ENCODE measurements at places on chromosomes 2 and 18.

- DNase-seq = no peak
Observed at GRCh38 chr18:11322716-11323115, 173.3 kb upstream of the PIEZO2 start.

DNA sequence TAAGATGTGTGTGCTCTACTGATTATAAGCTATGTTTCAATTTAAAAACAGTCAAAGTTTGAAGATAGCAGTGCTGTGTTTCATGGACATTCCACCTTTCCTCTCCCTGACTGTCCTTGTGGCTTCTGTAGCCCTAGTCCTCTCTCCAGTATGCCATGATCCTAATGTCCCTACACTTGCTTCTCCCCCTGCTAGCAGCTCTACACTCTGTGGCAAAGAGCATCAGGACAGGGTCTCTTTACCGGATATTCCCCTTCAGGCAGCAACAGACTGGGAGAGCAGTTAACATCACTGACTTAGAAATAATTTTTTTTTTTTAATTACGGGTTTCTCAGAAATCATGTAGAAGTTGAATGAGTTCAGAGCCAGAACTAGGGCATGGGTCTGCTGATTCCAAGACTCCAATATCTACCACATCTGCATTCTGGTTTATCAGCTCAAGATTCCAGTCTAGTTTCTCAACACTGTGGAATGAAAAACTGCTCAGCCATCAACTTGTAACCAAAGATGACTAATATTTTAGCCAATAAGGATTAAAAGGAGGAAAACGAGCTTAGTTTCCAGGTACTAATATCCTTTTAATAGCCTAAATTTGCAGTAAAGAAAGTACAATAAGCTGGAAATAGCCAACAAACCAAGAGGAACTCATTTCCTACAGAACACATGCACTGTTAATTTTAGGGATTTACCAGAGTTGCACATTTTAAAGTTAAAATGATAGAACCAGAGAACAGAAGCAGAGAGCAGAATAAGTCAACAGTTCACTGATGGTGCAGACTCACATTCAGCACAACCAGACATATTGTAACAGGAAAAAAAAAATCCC is 45.2 kb downstream of the TMEM131 start:
- DNase-seq = peak; percentile 56

GRCh38 chr2:222797261-222797660 is 63.6 kb upstream of the ACSL3 start:
- DNase-seq = peak; percentile 23

- DNase-seq = no peak
Observed at GRCh38 chr2:163345795-163346573, 389.8 kb downstream of the FIGN start.

- no peak for DNase-seq
Observed at GRCh38 chr18:63917817-63918216, 10.1 kb downstream of the SERPINB10 start.

DNA sequence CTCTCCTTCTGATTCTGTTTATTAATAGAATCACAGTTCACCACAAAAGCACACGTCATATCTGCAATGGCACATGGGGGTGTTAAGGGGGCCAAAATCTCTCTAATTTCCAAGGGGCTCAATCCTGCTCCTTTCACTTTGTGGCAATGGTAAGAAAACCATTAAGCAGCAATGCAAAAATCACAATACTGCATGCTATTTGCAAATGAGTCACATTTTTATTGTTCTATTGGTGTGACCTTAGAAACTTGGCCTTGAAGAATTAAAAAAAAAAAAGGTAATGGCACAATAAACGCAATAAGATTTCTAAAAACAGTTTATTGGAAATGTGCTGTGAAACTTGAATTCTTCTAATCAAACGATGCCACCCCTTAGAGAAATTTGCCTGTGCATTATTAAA is 251.5 kb downstream of the ZNF521 start:
- no peak for DNase-seq

DNA sequence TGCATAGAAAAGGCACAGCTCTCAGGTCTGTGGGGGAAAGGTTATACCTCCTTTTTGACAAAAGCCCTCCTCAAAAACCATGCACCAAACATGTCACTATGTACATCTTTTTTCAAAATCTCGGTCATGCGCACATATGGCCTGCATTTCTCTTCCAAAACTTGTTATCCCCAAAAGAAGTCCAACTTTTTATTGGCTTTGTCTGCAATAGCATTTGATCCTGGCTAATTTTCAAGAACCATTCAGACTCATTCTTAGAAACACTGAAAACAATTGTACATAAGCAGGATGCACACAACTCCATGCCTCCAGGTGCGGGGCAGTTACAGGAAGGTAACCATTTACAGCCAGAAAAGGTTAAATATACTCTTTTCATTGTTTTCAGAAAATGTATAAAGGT is 21.9 kb downstream of the SERTAD2 start:
- no peak for DNase-seq

- no peak for DNase-seq
Observed at GRCh38 chr2:195164930-195165329, 492.1 kb upstream of the SLC39A10 start.

GRCh38 chr18:57885931-57886330 is 82.8 kb upstream of the ATP8B1 start:
- no peak for DNase-seq

DNA sequence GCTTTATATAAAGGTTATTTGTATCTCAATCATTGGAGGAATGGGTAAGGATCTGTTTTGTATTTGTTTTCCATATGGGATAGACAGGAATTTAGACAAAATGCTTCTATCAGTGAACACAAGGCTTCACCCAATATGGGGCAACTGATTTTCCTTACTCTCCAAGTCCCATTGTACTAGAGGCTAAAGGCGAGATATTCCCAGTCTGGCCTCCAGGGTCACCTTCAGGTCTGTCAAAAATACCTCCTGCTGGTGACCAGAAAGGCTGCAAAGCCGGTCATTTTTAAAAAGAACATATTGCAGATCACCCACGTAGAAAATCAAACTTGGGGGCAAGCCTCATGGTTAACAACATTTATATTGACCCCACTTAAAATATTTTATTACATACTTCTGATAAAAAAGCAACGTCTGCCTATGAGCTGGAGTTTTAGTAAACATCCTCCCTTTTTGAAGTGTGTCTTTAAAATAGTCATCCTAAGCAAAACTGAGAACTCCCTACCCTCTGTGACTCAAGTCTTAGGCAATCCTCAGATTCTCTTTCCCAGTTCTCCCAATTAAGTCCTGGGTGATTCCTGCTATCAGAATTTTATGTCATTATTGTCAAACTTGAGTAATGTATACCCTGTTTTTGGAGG is 276.6 kb downstream of the MREG start:
- DNase-seq = no peak

DNA sequence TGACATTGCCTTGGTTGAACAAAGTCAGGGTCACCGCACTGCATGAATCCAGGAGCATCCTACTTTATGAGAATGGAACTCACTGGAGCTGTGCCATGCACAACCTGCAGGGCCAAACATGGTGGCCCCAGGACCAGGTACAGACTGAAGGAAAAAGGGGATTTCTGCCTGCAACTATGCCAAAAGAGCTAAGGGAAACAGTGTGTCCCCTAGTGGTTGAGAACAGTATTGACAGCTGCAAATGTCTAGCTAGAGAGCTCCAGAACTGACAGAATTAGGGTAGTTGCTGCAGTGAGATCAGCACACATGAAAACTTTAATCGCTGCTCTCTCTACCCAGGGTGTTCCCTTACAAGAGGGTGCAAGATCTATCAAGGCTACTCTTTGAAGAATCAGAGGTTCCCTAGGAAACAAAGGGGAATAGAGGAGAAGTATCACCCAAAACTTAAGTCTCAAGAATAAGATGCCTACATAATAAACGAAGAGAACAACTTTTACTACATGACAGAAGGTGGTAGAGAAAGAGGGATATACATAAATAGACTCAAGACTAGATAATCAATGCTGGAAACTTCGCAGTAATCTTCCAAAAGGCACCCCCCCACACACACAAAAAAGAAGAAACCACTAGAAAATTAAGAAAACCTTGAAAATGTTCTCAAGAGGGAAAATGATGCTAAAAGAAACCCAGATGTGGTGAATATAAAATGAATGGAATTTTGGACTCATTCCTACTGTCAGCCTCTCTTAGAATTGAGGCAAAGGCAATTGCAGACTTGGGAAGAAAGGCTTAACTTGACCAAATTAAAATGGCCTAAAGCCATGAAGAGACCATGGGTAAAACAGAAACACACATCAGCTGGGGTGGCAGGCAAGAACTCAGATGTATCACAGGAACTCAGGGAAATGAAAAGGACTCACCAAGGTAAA is 43.6 kb upstream of the IHH start:
- peak; percentile 32 for DNase-seq

DNA sequence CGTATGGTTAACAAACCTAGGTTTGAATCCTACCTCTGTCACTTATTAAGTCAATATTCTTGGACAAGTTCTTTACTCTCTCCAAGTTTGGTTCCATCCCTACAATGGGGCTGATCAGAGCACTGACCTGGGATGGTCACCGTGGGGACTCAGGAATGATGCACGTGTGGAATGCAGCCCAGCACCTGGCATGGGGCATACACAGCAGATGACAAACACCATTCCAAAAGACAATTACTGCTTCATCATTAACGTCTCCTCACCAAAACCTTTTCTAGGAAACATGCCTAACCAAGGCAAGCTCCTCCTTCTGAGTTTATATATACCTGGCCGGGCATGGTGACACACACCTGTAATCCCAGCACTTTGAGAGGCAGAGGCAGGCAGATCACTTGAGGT is 532.9 kb upstream of the ID2 start:
- no peak for DNase-seq

- DNase-seq = no peak
Observed at GRCh38 chr2:239581352-239581901, 180.6 kb upstream of the HDAC4 start.

Measured in GM04503 (cell line).